MV-4-11 (cell line): ENCODE measurements at places on chromosomes 6 and 20.

DNA sequence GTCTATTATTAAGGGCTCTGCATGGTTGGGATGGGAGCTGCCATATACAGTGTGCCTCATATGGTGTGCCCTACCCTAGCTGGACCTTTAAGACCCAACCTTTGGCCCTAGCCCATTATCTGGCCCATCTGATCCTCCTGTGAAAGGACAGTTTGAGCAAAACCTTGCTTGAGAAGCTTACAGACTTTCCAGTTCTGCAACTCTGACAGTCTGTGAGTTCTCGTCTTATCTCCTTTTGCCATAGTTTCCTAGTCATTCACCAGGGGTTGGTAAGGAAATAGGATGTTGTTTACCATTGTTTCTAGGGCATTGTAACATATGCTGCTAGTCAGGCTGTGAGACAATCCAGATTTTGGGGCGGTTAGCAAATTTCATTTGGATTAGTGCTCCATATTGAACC lies 17.2 kb downstream of the CTNNBL1 start:
- no peak for DNase-seq

DNA sequence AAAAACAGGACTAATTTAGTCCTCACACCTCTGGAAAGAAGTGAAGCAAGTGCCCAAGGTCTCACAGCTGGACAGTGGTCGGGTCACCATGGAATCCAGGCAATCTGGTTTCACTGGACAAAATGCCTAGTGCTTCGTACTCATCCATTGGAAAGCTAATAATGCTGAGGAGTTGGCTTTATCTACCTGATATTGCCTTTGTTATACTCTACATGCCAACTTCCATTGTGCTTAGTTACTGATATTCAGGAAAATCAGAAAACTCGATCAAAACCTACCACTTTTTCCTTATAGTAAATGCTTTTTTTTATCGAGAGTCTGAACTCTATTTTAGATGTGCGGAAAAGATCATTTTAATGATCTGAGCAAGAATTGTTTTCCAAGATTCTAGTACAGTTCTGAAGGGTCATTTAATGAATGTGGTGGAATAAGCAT lies 966 bp downstream of the CFAP206 start:
- DNase-seq = no peak

- DNase-seq = no peak
Observed at GRCh38 chr6:101070044-101070608, 189.0 kb upstream of the ASCC3 start.

DNA sequence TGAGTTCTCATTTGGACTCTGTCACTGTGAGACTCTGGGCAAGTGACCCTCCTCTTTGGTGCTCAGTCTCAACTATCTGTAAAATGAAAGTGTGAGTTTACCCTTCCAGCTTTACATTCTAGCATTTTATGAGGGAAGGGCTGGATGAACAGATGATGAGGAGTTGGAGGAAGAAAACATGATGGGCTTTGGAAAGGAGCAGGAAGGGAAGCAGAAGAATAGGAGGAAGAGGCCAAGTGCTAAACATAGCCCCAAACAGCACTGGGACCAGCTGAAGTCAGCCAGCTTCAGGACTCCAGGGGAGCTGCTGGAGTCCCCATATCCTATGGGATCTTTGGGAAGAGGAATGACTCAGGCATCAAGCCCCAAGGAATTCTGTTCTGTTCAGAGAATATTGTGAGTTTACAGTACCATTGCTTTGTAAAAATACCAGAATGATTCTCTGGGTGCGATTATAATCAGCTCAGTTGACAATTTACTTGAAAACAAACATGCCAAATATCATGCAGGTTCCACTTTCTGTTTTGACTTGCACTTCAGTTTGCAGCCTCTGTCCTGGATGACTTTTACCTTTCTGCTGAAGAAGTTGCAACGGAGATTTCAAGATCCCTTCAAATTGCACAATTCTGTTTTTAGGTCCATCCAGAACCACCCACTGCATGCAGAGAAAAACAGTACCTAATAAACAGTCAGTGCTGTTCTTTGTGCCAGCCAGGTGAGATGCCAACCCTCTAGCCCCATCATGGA lies 3.2 kb downstream of the CD40 start:
- no peak for DNase-seq

- DNase-seq = no peak
Observed at GRCh38 chr6:121694801-121695251, 259.4 kb downstream of the GJA1 start.

DNA sequence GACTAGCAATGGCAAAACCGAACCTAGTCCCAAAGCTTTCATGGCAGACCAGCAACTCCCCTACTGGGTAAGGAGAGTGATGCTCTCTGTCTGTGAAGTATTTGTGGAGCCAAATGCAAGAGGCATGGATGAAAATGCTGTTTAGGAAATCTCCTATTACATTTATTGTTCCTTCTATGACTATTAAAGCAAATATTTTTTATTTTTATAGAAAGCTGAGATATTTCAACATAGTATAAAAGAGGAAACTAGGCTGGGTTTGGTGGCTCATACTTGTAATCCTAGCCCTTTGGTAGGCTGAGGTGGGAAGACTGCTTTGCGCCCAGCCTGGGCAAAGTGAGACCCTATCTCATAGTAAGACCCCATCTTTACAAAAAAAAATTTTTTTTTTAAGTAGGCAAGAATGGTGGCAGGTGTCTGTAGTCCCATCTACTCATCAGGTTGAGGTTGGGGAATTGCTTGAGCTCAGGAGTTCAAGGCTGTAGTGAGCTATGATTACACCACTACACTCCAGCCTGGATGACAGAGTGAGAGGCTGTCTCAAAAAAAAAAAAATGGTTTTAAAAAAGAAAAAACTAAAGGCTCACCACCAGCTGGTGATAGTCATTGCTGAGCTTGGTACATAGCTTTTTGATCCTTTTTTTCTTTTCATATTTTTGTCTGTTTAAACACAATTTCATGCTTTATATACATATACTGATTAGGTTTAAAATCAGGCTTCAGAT lies 11.3 kb downstream of the KDM1B start:
- peak; percentile 4 for DNase-seq

DNA sequence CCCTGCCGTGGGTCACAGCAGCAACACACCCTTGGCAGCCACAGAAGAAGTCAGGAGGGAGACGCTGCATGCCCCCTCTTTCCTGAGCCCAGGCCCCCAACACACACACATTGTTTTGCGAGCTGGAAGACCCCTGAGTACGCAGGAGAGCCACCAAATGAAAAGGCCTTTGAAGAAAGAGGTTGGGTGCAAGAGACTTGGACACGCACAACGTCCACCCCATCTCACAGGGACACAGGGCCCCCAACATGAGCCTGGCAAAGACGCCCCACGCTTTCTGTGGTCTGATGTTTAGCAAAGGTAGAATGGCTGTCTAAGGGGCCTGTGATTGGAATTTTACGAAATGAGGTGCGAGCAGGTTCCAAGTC lies 185.0 kb downstream of the TTLL2 start:
- no peak for DNase-seq

DNA sequence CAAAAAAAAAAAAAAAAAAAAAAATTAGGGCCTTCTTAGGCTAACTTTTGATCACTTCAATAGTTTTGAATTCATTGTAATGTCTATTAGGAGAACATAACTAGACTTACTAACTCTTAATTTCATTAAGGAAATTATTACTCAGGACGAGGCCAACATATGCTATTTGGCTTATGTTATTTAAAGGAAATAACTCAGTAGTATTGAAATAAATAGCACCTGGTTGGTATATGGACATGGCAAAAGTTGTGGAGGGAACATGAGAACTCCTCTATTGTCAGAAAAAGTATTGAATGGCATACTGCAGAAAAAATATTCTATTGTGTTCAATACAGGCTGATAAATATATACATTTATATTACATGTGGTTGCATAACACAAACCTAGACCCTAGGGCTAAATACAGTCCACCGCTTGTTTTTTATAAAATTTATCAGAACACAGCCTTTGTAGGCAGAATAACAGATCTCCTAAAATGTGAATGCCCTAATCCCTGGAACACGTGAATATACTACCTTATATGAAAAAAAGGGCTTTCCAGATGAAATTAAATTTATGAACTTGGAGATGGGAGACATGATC lies 18.0 kb downstream of the CYP24A1 start:
- no peak for DNase-seq

GRCh38 chr20:48234951-48235350 lies 449.7 kb upstream of the SULF2 start:
- DNase-seq = no peak

GRCh38 chr6:16157909-16158308 lies 29.0 kb downstream of the MYLIP start:
- no peak for DNase-seq

DNA sequence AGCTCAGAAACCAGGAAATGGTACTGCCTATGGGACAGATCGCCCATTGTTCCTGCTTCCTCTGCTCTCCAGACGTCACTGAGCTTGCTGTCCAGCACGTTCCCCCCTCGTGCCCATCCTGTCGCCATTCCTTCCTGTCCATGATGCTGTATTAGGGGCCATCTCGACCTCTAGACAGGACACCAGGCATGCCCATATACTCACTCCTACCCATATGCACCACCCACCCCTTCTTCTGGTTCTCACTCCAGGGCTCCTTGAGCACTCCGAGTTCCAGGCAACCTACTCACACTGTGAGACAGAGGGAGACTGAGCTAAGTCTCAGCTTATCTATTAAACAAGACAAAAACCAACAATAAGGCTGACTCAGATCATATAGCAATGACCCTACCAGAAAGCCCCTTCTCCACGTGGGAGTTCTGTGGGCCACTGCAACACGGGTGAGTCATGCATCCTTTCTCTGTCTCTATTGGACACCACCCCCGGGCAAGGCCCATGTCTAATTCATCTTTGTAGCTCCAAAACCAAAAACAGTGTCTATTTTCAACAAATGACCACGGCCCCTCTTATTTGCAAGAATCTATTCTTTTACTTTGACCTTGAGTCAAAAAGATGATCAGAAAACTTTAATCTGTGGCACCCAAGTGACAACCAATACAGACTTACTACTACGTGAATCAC lies 65.7 kb downstream of the PSMG4 start:
- peak; percentile 29 for DNase-seq

DNA sequence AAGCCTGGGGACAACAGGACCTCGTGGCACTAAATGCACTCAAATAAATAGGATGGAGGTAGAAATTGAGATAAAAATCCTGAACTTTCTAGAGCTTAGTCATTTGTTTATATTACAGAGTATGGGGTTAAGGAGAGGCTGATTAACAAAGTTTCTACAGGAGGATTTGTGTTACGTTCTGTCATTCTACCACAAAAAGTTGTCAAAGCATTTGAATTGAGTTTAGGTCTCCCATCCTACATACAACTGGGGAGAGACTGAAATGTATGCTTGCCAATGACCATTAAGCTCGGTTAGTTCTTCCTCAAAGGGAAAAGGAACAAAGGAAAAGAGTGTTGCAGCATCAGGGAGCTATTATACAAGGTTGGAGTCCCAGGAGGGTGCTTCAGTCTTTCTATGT lies 597.9 kb downstream of the COL12A1 start:
- DNase-seq = peak; percentile 2

DNA sequence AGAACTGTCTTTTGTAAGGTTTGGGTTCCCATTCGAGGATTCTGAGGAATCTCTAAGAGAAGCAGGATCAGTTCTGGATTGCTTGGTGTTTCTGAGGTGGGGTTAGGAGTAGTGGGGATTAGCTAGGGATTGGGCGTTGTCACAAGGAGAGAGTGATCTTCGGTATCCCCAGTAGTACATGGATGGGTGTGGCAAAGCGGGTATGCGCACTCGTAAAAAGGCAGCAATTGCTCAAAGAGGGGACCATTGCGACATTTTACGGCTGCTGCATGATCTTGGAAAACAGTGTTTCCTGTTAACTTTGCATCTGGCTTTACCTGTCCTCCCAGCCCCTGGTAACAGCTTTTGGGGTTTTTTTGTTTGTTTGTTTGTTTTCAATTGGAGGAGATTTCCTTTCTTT lies 9.7 kb upstream of the ZSCAN9 start:
- no peak for DNase-seq

DNA sequence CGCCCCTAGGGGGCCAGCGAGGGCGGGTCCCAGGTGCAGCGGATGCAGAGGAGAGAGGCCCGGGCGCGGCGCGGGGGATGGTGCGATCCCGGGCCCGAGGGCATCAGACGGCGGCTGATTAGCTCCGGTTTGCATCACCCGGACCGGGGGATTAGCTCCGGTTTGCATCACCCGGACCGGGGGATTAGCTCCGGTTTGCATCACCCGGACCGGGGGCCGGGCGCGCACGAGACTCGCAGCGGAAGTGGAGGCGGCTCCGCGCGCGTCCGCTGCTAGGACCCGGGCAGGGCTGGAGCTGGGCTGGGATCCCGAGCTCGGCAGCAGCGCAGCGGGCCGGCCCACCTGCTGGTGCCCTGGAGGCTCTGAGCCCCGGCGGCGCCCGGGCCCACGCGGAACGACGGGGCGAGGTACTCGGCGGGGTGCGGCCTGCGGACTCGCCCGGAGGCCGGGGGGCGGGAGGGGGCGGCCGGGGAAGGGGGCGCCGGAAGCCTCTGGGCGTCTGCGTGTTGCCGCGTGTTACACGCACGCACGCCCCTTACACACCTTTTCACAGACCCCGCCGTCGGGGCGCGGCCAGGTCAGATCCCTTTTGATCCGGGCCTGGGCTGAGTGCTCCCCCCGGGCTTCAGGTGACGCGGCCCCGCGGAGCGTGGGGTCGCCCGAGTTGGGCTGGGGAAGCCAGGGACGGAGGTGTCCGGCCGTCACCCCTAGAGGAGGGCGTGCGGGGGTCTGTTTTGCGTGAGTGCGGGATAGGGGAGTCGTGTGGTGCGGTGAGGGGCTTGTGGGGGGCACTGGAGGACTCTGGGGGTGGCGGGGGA lies 412 bp downstream of the TRIB3 start:
- DNase-seq = peak; percentile 40

GRCh38 chr20:25053255-25054031 lies 4.5 kb downstream of the ACSS1 start:
- DNase-seq = peak; percentile 34

- DNase-seq = peak; percentile 46
Observed at GRCh38 chr6:25601800-25602673, 50.0 kb upstream of the SCGN start.

- no peak for DNase-seq
Observed at GRCh38 chr20:57126481-57127092, 139.9 kb downstream of the BMP7 start.

DNA sequence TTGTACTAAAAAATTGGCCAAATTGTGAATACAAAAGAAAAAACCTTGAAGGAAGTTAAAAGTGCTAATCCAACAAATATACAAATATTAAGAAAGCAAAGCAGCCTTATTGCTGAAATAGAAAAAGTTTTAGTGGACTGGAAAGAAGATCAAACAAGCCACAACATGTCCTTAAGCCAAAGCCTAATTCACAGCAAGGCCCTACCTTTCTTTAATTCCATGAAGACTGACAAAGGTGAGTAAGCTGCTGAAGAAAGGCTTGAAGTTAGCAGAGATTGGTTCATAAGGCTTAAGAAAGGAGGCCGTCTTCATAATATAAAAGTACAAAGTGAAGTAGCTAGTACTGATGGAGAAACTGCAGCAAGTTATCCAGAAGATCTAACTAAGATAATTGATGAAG lies 53.5 kb downstream of the TINAG start:
- DNase-seq = no peak

GRCh38 chr6:1620504-1621069 lies 10.9 kb downstream of the FOXC1 start:
- no peak for DNase-seq
